D721Med (cell line): ENCODE measurements at places on chromosomes 2 and 18.
A peak's percentile ranks its signal among the peaks of the same experiment; 100 is the strongest.

DNA sequence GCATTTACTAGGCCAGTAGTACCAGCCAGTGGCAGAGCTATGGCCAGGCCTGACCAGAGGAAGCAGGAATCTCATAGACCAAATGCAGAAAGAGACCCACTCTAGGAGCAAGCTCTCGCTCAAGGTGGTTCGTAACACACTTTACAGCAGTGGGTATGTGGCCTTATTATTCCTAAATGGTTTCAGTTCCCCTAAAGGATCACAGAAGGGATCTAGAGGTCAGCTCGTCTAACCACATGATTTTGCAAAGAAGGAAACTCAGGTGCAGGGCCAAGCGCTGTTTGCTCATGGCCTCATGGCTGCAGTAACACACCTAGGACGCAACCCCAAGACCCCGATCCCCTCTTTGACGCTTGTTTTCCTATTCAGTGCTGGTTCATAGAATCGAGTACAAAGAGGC is 65.5 kb upstream of the ATG16L1 start:
- no peak for DNase-seq

GRCh38 chr18:452816-453215 is 47.7 kb downstream of the COLEC12 start:
- no peak for DNase-seq

DNA sequence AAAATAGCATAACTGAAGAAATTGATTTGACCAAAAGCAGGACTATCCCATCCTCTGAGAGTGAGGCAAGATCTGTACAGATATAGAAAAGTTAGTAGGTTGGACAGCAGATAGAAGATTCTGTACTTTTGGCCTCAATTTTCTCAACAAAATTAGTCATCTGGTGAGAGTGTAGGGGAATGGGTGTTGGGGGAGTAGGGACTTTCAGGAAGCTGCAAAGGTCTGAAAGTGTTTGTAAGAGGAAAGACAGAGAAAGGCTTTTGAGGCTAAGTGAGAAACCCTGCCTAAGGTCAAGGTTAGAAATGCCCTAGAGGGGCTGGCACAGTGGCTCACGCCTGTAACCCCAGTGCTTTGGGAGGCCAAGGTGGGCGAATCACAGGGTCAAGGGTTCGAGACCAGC is 40.3 kb downstream of the DAPL1 start:
- DNase-seq = no peak

GRCh38 chr2:111918383-111918806 is 20.0 kb downstream of the MERTK start:
- no peak for DNase-seq

GRCh38 chr2:9145752-9146430 is 60.7 kb upstream of the ASAP2 start:
- no peak for DNase-seq

DNA sequence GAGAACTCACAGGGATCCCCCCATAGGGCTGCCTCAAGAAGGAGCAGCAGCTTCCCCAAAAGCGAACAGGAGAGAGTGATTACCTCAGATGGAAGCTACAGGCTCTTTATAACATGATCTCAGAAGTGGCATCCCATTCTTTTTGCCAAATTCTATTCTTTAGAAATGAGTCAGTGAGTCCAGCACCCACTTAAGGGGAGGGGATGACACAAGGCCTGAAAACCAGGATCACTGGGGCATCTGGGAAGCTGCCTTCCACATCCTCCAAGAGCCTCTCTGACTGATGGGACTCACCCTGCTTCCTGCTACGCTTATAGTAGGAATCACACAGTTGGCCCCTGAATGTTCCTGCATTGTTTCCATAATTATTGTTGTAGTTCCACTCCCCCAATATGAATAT is 96.5 kb downstream of the MAPK4 start:
- DNase-seq = no peak

DNA sequence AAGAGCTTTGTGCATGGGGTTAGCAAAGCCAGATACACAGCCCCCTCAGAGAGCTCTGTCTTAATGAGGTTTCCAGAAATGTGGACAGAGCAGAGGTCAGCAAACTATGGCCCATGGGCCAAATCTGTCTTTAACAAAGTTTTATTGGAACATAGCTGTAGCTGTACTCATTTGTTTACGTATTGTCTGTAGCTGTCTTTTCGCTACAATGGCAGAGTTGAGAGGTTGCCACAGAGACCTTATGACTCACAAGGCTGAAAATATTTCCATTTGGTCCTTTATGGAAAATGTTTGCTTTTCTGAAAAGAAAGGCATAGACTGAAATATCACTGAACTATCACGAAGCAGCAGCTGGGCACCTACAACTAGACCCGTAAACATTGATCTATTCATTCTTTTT is 841.8 kb downstream of the SLC4A3 start:
- no peak for DNase-seq

GRCh38 chr18:63689064-63689463 is 13.7 kb upstream of the SERPINB11 start:
- no peak for DNase-seq

GRCh38 chr2:60104514-60105505 is 448.6 kb downstream of the BCL11A start:
- no peak for DNase-seq

- peak; percentile 46 for DNase-seq
These were observed at the start of gene LYPD6B for GRCh38 chr2:149038442-149039212. Gene LYPD6B (plus strand): TSS chr2:149038699. CDS start chr2:149130949, 92,250 bp downstream.

DNA sequence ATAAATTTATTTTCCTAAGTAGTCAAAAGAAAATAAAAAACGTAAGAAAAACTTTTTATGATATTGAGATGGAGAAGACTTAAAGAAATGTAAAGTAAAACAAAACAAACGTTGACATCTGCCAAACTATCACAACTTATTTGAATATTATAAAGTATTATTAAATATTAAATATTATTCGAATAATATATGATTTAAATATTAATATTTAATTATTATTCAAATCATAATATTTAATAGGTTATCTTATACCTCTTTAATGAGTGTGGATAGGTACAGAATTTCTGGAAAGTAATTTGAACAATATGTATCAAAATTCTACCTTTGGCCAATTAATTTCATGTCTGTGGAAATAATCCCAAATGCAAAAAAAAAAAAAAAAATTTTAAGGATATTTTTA is 278.7 kb downstream of the RAD51AP2 start:
- no peak for DNase-seq

- peak; percentile 41 for DNase-seq
These were observed 40.4 kb downstream of the TMEM18 start for GRCh38 chr2:636641-637405.

GRCh38 chr18:58911766-58912165 is 47.1 kb downstream of the ZNF532 start:
- no peak for DNase-seq

GRCh38 chr18:50401888-50402287 is 27.0 kb downstream of the SKA1 start:
- no peak for DNase-seq

DNA sequence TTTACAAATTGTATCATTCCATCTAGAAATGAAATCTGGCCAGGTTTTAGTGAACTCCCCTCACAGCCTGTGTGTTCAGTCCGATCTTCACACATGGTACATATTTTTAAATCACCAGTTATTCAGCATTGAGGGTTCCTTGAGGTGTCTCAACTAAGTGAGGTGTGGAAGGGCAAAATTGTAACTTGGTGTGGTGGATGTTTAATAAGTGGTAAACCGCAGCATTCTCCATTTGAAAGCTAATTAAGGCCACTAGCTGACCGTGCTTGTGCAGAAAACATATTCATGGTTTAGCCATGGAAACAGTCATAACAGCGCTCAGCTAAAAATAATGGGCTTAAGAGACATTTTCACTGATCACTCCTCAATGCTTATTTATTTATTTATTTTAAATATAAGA is 786.2 kb upstream of the FANCL start:
- DNase-seq = no peak

- no peak for DNase-seq
These were observed 56.0 kb downstream of the UBE2E3 start for GRCh38 chr2:181036445-181036844.

DNA sequence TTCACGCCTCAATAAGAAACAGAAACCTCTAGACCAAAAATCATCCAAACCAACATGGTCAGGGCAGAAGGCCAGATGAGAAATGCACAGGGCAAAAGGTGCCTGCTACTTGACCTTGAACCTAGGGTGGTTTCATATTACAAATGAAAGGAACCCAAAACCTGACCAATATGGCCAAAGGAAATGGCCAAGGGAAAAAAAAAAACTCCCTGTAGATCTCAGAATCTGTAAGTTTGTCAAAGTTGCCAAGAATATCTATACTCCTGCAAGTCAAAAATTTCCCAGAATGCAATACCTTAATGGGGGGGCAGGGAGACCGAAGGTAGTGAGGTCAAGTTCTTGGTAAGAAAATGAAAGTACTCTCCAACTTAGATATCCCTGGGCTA is 47.2 kb downstream of the HIBCH start:
- no peak for DNase-seq

DNA sequence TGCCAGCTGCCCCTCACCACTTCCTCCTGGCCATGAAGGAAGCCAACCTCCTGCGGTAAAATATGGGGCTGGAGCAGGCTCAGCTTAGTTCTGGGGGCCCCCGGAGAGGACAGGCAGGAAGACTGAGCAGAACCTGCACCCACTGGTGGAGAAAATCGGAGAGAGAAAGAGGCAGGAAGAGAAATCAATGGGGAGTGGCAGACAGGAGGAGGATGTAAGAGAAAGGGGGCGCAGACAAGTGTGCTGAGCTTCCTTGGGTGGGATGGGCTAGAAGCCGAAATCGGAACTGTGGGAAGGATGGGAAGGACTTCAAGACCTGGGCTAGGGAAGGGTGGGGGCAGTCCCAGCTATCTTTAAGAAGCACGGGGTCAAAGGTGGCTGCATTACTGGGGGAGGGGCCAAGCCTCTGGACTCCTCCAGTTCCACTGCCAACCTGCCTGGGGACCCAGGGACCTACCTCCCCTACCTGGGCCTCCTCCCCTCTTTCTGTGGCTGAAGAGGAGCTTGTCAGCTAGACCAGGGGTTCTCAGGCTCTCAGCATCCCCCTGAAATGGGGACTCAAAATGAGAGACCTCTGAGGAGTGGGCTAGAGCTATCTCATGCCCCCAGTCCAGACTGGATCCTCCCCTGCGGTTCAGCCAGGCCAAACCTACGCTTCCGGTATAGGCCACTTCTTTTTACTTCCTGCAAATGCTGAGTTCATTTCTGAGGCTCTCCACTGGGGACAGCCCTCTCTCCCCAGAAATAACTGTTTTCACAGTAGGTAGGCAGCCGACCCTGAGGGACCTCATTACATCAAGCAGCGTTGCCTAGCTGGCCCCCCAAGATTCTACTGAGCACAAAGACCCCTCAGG is 33.6 kb upstream of the B3GNT7 start:
- no peak for DNase-seq

DNA sequence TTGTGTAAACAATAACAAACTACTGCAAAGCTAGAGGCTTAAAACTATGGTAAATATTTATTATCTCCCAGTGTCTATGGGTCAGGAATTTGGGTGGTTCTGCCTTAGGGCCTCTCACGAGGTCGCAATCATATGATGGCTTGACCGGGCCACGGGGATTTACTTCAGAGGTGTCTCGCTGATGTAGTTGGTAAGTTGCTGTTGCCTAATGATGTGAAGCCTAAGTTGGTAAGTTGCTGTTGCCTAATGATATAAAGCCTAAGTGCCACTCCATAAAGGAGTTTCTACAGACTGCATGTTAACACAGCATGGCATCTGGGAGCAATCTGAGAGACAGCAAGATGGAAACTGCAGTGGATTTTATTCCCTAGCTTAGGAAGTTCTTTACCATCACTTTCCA is 35.8 kb downstream of the FMNL2 start:
- no peak for DNase-seq

DNA sequence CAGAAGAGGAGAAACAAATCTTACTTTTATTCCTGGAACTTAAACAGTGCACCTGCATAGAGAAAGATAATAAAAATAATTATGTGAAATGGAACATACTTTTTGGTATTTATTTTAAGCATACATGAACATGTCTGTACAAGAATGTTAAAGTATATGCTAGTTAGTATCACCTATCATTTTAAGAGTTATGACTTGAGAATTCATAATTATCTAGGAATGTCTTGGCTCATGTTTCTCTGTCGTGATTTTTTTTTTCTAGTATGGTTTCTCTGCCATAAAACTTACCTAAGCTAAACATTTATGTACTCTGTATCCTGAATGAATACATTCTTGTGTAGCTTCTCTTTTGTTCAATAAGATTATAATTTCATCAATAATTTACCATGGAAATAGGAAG is 4.2 kb downstream of the SERPINB7 start:
- DNase-seq = no peak

DNA sequence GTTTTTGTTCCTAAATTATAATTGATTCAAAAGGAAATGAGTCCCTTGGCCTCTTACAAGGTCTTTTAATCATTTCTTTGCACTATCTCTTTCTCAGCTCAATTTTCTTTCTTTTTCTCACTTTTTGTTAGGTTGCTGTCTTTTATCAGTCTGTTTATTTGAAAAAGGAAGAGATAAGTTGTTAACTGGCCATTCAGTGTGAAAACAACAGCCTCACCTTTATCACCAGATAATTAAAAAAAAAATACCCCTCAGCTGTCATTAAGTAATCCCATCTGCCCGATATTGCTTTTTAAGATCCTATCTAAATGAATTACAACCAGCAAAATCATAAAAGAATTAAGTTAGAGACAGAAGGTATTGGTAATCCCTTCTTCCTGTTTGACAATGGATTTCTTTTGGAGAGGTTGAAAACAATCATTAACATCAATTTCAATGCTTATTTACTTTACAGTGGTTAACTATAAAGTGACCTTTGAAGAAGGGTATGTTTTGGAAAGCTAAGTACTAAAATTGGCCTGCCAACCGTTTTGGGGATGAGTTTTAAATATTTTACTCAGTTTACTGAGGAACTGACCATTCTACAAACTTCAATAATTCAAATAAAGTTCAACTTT is 104.9 kb downstream of the TGIF1 start:
- DNase-seq = no peak

- no peak for DNase-seq
These were observed 56.9 kb upstream of the ZNF532 start for GRCh38 chr18:58807766-58808165.

- no peak for DNase-seq
These were observed 432.3 kb downstream of the PID1 start for GRCh38 chr2:228838819-228839218.

GRCh38 chr2:182868054-182868796 is 1.8 kb upstream of the FRZB start:
- no peak for DNase-seq

DNA sequence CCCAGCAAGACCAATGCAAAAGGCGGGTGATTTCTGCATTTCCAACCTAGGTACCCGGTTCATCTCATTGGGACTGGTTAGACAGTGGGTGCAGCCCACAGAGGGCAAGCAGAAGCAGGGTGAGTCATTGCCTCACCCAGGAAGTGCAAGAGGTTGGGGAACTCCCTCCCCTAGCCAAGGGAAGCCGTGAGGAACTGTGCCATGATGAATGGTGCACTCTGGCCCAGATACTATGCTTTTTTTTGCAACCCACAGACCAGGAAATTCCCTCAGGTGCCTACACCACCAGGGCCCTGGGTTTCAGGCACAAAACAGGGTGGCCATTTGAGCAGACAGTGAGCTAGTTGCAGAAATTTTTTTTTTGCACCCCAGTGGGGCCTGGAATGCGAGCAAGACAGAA is 662.6 kb upstream of the ACVR2A start:
- DNase-seq = no peak

GRCh38 chr18:62566199-62566598 is 43.4 kb downstream of the ZCCHC2 start:
- no peak for DNase-seq

GRCh38 chr2:191081411-191082155 is 67.6 kb upstream of the STAT1 start:
- DNase-seq = no peak

GRCh38 chr2:96772903-96773671 is 12.4 kb downstream of the CNNM4 start:
- no peak for DNase-seq
